ENCODE measurements at places on chromosomes 3 and 15.

DNA sequence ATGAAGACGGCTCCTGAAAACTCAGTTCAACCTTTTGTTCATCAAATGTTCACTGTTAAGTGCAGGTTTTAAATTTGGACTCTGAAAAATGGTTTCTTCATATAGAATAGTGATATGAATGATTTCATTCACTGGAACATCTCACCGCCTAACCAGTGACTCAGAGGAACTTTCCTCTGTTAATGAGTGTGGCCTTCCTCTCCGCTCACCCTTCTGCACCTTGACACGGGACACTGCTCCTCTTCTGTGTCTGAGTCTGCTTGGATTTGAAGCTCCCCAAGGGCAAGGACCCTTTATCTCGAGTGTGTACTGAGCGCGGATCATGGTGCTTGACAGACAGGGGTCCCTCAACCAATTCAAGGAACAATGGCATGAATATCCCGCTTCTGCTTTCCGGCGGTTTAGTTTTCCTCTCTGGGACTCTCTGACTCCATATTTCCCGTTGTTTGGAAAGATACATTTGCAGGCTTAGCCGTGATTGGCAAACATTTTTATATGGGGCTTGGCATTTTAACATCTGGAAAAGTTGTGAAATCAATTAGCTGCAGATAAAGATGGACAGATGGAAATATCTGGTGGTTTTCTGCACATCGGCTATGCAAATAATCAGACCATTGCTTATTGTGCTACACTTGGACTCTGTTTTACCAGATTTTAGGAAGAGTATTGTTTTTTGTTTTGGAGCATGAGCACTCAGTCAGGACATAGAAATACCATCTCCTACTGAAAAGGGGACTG, 20.9 kb downstream of the KBTBD8 start:
- no peak for DNase-seq

DNA sequence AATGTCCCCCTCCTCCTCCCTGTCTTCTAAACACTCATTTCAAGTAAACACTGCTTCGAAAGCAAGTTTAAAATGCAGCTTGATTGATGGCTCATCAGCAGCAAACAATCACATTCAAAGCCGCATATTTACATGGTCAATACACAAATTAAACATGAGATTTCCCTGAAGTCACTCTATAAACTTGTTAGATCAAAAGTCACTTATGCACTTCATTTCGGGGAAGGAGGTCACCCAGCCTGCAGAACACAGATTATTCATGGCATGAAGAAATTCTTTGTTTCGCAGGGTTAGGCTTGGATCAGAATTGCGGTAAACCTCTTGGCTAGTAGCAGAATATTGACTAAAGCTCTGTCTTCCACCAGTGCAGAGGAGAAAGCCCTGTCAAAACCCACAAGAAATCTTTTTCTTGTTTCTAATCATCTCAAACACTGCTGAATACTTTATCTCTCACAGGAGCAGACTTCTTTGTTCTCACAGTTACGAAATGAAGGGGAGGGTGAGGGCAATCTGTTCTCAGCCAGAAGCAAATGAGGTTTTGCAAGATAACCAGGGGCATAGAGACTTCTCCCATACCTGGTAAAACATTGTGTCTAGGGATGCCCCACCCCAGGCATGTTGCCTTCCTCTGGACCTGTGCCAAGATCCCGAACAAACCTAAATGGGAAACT, 133.3 kb upstream of the CHL1 start:
- no peak for DNase-seq

- DNase-seq: no peak
Observed at GRCh38 chr3:8845641-8846040, 76.2 kb upstream of the OXTR start.

DNA sequence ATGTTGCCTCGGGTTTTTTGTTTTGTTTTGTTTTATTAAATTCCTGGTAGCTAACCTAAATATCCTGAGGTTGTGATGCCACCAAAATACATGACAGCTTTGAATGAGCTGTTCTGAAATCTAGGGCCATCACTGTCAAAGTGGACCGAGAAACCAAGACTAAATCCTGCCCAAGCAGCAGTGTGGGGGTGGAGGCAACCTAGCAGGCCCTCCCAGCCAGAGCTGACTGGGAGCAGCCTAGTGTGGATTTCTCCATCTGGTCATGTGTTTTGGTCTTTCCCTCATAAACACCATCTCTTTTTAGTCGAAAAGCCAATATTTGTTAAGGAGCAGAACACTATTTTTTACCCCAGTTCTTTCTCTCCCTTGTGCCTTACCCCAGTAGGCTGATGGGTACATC, 52.2 kb downstream of the LARS2 start:
- no peak for DNase-seq

GRCh38 chr15:52117549-52117948, 5.0 kb upstream of the BCL2L10 start:
- no peak for DNase-seq

GRCh38 chr3:79184251-79184650, 583.5 kb downstream of the ROBO1 start:
- DNase-seq: no peak

- no peak for DNase-seq
Observed at GRCh38 chr3:51139616-51140015, 245.5 kb upstream of the MANF start.

DNA sequence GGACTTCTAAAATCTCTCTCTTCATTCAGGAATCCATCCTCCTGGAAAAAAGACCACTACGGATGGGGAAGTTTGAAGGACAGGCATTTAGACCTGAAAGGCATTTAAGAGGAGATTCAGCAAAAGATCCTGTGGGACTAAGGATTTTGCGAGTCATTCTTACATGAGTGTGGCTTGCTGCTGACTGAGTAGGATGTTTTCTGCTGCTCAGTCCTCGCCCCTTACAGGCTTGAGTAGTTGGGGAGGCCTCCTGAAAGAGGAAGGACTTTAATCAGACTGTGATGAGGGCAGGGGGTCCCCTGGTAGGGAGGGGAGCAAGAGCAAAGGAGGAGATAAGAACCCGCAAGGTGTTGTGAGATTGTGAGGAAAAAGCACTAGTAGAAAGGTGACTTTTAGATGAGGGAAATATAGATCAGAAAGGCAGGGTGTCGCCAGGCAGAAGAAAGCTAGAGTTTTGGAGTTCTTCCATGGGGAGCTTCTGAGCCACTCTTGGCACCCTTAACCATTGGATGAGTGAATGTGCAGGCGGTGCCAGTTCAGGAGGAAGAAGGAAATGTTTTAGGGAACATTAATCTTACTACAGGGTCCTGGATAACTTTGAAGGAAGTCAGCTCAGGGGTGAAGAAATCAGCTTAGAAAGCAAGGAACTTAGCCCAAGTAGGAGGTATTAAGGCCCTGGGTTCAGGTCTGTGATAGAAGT, 171.1 kb downstream of the RORA start:
- no peak for DNase-seq

DNA sequence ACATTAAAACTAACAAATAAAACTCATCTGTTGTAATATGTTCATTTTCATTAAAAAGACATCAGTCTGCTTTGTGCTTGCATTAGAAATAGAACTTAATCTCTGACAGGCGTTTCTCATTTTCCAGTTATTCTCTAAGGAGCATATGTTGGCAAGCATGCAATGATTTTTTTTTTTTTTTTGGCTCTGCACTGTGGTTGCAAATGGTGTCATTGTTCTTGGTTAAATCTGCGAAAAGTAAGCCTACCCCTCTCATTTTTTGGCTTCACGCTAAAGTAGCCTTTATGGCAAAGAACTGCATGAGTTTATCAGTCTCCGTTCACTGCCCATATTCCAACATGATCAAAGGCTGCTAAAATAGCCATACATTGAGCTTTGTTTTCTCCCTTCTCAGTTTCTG, 403.2 kb downstream of the MECOM start:
- DNase-seq: no peak

- DNase-seq: no peak
Observed at GRCh38 chr3:188712248-188712924, 459.4 kb upstream of the TPRG1 start.

DNA sequence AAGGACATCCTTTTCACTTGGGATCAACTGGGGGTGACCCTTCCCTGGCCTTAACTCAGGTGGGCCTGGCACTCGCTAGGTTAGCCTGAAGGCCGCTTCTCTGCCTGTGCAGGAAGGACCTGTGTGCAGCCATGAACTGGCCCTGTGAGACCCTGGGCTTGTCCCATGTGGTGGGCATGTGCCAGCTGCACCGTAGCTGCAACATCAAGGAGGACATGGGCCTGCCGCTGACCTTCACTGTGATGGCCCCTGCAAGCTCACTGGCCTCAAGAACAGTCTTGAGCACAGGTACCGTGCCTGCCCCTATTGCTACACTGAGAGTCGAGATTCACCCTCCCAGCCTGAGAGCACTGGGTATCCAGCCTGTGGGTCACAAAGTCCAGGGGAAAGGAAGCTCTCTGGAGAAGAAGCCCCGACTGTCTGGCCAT, 43.0 kb downstream of the SAXO2 start:
- no peak for DNase-seq

DNA sequence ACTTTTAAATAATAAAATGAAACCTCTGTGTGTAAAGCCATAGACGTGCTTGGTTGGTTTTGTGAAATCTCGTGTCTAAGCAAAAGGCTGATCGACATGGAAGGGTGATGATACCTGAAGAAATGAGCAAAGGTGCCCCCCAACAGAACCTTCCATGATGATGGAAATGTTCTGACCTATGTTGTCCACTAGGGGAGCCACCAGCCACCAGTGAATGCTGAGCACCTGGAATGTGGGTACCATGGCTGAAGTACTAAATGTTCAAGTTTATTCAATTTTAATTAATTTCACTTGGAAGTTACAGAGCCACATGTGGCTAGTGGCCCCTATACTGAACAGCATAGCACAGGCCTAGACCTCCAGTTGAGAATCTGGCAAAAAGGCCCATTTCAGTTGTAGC, 158.8 kb downstream of the POLR2M start:
- no peak for DNase-seq

DNA sequence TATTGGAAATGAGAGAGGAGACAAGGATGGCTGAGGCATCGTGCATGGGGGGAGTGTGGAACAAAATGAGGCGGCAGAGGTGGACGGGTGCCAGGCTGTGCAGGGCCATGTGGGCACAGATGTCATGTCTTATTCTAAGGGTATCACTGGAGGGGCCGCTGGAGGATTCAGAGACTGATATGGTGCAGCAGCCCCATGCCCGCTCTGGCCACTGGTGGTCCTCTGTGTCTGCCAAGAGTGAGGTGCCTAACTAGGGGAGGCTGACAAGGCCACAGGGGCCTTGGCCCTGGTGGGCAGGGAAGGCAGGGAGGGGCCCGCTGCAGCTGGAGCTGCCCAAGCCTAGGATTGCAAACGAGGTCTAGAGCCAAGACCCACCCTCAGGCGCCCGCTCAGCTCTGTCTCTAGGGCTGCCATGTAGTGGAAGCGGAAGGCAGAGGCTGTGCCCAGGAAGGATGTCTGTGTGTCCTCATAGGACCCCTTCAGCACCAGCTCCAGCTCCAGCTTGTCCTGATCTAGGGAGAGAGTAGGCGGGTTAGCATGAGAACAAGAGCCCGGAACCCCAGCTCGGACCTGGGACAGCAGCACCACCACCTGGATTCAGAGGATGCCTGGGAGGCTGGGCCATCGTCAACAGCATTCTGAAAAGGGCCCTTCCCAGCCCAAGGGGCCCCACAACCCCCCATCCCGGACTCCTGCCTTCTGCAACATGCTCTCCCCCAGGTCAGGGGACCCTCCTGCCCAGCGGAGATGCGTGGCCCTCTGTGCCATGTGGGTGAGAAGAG, 11.3 kb downstream of the PLA2G4D start:
- no peak for DNase-seq

DNA sequence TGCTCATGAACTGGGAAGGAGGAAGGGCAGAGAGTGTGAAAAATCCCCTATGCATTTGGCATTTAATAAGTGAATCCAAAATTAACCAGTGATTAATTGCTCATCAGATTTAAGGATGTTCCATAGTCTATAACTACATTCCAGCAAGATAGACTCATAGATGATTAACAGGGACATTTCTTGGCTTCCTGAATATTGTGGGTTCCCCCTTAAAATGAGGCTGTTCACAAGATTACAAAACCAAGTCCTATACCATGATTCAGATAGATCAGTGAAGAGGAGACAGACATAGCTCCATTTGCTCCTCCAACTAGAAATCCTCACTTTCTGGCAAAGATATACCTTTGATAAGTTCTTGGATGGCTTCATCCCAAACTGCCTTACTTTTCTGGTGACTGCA, 15.4 kb downstream of the RASGRP1 start:
- no peak for DNase-seq

GRCh38 chr15:75348562-75349350, 1.9 kb downstream of the NEIL1 start:
- no peak for DNase-seq

DNA sequence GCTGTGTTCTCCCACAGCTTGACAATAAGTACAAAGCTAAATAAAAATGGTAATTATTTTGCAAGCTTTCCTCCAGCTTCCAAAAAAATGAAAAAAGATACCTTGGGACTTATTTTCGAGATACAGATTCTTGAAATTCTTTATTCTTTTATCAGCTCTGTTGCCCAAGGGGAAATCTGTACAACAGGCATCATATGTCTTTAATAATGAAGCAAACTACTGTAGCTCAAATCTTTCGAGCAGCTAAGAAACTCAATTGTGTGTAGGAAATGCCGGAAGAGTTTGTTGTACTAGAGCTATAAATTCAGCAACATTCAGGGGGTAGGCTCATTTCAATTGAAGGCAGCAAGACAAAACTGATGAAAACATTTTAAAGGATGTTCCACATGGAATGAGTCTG, 297.7 kb downstream of the GBE1 start:
- DNase-seq: no peak

GRCh38 chr3:29335943-29336342, 55.1 kb downstream of the RBMS3 start:
- no peak for DNase-seq

DNA sequence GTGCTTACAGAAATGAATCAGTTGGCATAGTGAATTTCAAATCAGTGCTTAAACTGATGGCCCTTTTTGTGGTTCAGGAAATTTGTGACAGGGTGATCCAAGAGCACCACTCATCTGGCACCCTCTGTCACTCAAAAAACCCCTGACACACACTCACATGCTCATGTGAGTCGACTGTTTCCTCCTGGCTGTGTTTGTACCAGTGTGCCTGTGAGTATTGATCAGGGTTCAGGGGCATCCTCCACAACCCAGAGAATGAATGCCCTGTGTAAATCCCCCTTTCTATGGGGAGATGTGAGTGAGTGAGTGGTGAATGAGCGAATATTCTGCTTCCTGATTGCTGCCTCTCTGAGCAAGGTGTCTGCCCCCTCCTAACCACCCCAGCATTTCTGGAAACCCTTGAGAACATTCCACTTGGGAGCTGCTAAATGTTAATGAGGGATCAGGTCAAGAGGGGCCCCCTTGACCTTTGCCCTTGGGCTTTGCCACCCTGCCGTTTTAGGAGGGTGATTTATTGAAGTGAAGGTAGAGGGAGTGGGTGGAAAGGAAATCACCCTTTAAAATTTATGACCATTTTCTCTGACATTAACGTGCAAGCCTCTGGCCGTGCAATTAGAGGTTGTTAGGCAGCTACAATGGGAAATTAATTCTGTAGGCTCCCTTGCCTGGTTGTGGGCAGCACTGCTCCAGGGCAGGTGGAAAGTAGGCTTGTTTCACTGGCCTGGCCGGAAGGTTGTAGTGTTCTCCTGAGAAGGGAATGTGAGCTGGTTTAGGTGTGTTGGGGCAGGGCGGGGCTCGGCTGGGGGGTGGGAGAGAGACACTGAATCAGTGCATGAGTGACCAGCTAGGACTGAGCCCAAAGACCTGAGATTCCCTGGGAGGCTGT, 87.2 kb downstream of the SLCO3A1 start:
- no peak for DNase-seq

- no peak for DNase-seq
Observed at GRCh38 chr3:53342353-53342752, 5.0 kb downstream of the DCP1A start.

Data from activated CD4-positive, CD25-positive, alpha-beta regulatory T cell treated with anti-CD3 and anti-CD28 coated beads, Interleukin-2, amount 50 U/mL, for 16 hours (primary cell).